ENCODE measurements at places on chromosomes 12 and 14.

GRCh38 chr12:104729610-104730446 lies 228.3 kb downstream of the SLC41A2 start:
- no peak for DNase-seq

GRCh38 chr12:8594072-8594471 lies 18.6 kb downstream of the AICDA start:
- no peak for DNase-seq

GRCh38 chr12:16187660-16188059 lies 89.8 kb downstream of the SLC15A5 start:
- no peak for DNase-seq

DNA sequence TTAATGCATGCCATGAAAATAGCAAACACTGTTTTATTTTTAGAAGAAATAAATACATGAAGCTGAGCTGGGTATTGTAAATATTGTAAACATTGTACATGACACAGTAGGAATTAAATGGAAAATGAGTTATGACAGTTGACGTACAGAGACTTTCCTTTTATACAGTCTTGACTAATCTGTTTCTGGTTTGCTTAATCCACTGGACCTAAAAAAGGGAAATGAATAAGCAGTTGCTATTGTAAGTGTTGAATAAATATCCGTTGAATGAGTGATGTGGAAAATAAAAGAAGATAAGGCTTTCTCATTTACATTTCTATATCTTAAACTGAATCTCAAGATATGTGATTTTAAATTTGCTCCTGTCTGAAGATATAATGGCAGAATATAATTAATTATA lies 15.0 kb downstream of the PMCH start:
- no peak for DNase-seq

GRCh38 chr14:29265852-29266251 lies 499.3 kb downstream of the FOXG1 start:
- no peak for DNase-seq

GRCh38 chr12:52914576-52915121 lies 9.8 kb upstream of the KRT8 start:
- DNase-seq: no peak

GRCh38 chr14:99266181-99267178 lies 5.5 kb downstream of the BCL11B start:
- DNase-seq: peak; percentile 90

DNA sequence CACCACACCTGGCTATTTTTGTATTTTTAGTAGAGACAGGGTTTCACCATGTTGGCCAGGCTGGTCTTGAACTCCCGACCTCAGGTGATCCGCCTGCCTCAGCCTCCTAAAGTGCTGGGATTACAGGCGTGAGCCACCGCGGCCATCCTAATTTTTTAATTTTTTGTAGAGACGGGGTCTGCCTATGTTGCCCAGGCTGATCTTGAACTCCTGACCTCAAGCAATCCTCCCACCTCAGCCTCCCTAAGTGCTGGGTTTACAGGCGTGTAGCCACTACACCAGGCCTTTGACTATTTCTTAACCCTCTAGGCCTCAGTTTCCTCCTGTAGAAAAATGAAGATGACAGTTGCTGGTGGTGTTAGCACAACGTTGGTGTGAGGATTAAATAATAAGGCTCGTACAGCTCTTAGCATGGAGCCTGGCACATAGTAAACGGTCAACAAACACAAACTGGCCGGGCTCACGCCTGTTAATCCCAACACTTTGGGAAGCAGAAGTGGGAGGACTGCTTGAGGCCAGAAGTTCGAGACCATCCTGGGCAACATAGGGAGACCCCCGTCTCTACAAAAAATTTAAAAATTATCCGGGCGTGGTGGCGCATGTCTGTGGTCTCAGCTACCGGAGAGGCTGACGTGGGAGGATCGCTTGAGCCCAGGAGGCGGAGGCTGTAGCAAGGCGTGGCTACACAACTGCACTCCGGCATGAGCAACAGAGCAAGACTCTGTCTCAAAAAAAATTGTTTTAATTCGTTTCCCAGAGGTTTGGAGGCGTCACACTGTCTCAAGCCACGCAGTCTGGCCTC lies 979 bp downstream of the DDX54 start:
- no peak for DNase-seq

GRCh38 chr14:71437870-71438269 lies 494.4 kb upstream of the RGS6 start:
- no peak for DNase-seq

GRCh38 chr14:63650256-63650952 lies 8.7 kb upstream of the WDR89 start:
- DNase-seq: no peak

DNA sequence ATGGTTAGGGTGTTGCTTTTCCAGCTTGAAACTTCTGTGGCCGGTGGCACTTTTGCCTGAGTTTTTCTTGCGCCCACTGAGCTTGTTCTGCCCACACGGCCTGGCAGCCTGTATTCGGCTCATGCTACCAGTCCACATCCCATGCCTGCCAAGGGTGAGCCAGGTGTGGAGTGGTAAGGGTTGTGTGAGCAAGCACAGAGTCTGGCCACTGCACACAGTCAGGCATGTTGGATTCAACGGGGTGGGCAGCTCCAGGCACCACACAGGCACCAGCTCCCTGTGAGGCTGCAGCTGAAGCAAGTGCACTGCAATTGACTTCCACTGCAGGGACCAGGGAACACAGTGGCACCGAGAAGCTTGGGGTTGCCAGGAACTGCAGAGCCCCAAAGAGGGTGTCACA lies 18.8 kb upstream of the NTS start:
- no peak for DNase-seq

DNA sequence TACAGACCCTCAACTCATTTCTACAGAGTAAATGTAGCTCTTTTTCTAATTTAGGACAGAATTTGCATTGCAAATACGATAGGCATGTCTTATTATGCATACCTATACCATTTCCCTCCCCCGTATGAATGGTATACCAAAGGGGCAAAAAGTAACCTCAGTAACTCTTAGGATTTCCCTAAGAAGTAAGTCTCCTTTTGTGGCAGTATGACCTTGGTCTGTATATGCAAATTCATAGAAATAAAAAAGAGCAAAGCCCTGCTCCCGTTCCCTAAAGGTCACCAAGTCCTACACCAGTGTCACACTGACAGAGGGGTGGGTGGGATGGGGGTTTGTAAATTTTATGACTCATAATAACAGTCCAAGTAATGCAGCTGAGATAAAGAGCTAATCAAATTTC lies 365.8 kb upstream of the CCDC196 start:
- DNase-seq: no peak

GRCh38 chr12:51323966-51324895 lies at the start of gene BIN2:
Gene BIN2 (minus strand): TSS chr12:51324174. CDS start chr12:51324102, 72 bp downstream.
- DNase-seq: no peak

- no peak for DNase-seq
These were observed 1.5 kb upstream of the RPAP3 start for GRCh38 chr12:47707355-47707754.
